Activated CD8-positive, alpha-beta T cell treated with anti-CD3 and anti-CD28 coated beads, Interleukin-2, amount 10 ng/mL, durations not matched to agents 7 days and 5 days (primary cell): ENCODE measurements at places on chromosomes 13 and 19.

DNA sequence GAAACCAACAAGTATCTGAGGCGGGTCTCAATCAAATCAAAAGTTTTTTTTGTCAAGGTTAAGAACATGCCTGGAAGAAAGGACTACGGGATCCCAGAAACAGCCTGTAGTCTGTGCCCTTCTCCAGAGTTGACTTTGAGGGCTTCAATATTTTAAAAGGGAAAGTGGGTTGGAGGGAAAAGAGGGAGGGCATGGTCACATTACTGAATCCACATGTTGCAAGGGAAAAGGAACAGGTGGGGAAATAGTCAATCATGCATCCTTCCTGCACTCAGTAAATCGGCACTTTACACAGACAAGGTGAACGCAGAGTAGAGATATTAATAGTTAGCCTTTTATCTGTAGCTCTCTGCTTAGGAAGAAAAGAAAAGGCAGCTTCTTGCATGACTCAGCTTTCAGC lies 808.5 kb downstream of the UQCRFS1 start:
- DNase-seq, result no peak
- no peaks in the 10 kb centered on the region for H3K27me3 ChIP-seq
- H3K36me3 ChIP-seq, result no peaks in the 10 kb centered on the region

GRCh38 chr19:4889034-4889815 lies 13.5 kb downstream of the ARRDC5 start:
- no peaks in the 10 kb centered on the region for H3K4me1 ChIP-seq
- H3K27ac ChIP-seq, result no peak overlapping the region
- no peaks in the 10 kb centered on the region for H3K36me3 ChIP-seq
- no peak for DNase-seq
- no peaks in the 10 kb centered on the region for H3K27me3 ChIP-seq

GRCh38 chr19:33152176-33152575 lies 20.3 kb downstream of the WDR88 start:
- peaks cover 2% of the 10 kb centered on the region for H3K4me1 ChIP-seq
- no peak overlapping the region for H3K4me3 ChIP-seq
- H3K27ac ChIP-seq, result no peak overlapping the region
- peaks cover 7% of the 10 kb centered on the region for H3K27me3 ChIP-seq
- no peak for DNase-seq
- no peaks in the 10 kb centered on the region for H3K36me3 ChIP-seq

DNA sequence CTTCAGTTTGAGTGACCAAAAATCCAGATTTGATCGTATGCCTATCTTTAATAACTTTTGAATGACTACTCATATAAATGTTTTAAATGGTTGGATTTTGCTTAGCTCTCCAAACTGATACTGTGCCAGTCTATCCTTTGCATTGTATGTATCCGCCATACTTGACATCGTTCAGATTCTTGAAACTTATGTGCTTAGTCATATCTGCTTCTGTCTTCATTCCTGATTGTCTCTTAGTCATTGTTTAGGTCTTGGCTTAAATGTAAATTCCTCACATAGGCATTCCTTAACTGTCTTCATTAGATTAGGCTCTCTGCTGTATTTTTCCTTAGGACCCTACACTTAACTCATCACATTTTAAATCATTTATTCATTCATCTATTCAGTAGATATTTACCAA lies 126.0 kb downstream of the PCCA start:
- H3K27me3 ChIP-seq, result no peaks in the 10 kb centered on the region
- DNase-seq, result no peak
- no peak overlapping the region for H3K4me3 ChIP-seq
- H3K27ac ChIP-seq, result no peak overlapping the region

- no peak overlapping the region for H3K4me3 ChIP-seq
- peaks cover 44% of the 10 kb centered on the region for H3K4me1 ChIP-seq
- DNase-seq, result no peak
- no peaks in the 10 kb centered on the region for H3K27me3 ChIP-seq
These were observed 60.1 kb downstream of the KLF2 start for GRCh38 chr19:16384688-16385087.
